Stimulated activated CD4-positive, alpha-beta T cell treated with anti-CD3 and anti-CD28 coated beads, Interleukin-4, amount 100 ng/mL, for 1 hour (primary cell): ENCODE measurements at places on chromosomes 1 and 21.
A peak's percentile ranks its signal among the peaks of the same experiment; 100 is the strongest.

- no peak for DNase-seq
Measured at GRCh38 chr21:43778469-43779335, 2.6 kb upstream of the CSTB start.

DNA sequence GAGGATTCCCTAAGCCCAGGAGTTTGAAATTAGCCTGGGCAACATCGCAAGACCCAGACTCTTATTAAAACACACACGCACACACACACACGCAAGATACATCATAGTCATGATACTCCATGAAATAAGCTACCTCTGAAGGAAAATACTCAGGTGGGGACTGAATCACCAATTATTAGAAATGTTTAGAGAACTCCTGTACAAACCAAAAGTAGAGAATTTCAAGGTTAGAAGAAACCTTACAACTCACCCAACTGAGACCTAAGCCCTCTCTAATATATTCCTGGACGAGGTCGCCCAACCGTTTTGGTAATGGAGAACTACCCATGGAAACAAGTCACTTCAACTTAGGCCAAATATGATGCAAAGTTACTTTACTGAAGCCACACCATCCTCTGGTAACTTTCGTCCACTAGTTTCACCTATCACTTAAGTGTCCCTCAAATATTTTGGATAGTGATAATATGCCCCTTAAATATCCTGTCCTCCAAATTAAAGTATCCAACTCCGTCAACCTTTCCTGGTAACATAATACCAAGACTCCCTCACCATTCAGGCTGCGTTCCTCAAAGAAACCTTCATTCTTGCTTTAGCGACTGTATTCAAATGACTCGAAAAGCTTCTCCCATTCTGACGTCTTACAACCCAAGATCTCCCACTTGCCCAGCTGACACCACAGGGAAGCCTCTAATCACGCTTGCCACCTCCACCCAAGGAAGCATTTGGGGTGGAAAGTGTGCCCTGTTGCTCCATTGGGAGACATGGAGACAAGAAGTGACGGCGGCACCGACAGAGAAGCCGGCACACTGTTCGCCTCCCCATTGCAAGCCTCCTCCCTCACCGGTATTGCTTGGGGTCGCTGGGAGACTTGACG, 856 bp downstream of the NRDC start:
- no peak for DNase-seq

DNA sequence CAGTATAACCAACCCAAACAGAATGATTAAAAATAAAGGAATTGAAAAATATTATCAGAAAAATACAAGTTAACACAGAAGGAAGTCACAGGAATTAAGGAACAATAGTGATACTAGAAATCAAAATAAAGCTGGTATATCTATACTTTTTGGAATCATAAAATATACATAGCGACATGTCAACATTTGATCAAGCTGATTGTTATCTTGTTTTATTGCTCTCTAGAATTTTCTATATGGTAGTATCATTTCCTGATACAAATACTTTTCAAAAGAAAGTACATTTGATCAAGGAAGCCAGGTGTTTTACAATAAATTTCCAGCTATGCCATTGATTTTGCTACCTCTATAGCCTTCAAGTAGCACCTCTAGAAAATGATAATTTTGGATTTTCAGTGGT, 489.5 kb upstream of the PKN2 start:
- no peak for DNase-seq

DNA sequence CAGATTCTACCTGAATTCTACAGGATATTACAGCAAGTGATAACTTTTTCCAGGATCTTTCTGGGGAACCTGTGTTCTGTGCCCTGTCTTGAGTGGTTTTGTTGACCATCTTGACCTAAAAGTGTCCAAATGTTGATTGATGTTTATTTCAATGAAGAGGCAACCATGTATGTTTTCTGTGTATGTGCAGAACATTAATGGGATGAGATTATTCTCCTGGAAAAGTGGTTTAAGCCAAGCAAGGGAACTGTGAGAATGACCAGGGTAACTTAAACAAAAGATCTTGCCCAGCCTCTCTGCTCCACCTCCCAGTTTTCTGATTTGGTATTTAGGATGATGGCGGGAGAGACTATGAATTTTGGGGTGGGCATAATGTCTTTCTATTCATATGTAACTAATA, 1.0 kb upstream of the SAMD13 start:
- DNase-seq, result no peak

GRCh38 chr1:111436726-111437125, 9.2 kb upstream of the OVGP1 start:
- no peak for DNase-seq

GRCh38 chr1:204962742-204963632, 80.0 kb upstream of the CNTN2 start:
- no peak for DNase-seq

DNA sequence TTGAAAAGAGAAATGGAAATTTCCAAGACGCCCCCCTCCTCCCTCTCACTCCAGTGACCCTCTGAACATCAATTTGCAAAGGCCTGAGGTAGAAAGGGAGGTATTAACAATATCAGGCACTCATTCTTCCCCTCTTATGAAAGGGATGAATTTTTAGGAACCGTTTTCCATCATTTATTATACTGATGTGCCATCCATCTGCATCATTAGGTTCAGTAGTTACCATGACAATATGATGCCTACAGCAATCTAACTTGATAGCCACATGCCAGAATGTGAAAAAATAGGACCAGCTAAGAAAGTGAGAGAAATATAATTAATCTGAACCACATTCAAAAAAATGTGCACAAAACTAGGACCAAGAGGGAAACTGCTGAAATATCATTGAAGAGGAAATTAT, 40.9 kb downstream of the SEC16B start:
- DNase-seq, result no peak

DNA sequence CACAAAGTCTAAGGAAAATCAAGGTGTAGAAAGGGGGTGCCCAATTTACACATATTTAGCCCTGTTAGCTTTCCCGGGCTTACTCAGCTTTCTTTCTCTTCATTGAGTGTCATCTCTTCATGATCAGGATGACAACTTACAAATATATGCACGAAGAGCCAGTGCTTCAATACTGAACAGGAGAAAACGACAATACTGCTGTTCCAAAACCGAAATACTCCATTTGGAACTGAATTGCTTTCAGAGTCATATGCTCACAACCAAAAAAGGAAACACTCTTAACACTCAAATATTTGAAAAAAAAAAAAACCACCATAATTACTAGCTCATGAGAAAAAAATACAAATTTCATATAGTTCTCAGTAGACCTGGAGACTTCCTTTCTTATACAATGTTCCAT, 272.1 kb upstream of the DUSP10 start:
- DNase-seq, result no peak

GRCh38 chr21:31629972-31630711, 29.4 kb upstream of the SOD1 start:
- no peak for DNase-seq

DNA sequence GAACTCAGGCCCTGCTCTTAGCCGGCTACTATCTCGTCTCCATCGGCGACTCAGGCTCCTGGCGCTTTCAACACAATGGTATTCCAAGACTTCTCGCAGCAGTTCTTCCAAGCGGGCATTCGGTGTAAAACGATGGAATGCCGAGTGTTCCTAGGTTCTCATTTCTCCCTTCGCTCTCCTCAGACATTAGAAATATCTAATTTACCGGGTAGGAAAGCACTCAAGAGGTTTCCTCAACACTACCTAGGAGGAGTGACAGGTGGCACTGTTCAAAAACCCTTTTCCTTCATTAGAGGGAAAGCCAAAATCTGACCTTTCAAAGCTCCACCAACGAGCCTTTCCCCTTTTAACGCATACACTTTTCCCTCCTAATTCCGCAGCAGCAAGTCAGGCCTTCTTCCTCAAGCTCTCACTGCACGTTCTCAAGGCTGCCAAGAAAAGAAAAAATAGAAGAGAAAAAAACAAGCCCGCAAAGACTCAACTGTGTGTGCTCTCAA, 601 bp downstream of the UBE2G2 start:
- DNase-seq, result no peak

DNA sequence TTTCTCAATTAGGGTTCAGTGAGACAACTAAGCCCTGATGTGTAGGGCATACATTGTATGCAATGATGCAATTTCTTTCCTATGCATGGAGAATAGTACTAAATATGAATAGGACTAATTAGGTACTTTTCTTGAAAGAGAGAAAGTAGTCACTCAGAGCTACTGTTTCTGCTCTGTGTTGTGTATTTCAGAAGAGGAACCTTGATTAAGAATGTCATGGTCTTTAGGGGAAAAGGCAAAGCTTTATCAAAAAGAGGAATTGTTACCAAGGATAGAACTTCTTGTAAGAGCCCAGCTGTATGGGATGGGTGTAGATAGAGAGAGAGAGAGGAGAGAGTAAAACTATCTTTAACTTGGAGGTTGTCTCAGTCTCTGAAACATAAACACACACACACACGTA, 49.1 kb downstream of the HLX start:
- DNase-seq, result no peak

- DNase-seq, result no peak
Measured at GRCh38 chr1:223219318-223219635, 76.2 kb upstream of the TLR5 start.

DNA sequence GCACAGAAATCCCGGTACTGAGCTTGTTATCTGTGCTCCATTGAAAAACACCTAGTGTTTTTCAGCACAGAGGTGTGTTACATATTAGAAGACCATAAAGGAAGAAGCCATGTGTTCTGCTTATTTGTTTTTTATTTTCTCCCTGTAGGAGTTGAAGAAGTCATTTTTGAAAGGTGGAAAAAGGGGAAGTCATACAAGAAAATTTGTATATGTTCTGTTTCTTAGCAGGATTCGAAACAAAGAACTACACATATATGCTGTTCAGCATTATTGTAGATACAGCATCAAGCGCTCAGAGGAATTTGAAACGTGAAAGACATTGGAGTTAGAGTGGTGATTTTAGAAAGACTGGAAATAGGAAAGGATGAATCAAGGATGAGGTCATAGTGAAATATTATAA, 345.3 kb upstream of the ADGRL2 start:
- no peak for DNase-seq

DNA sequence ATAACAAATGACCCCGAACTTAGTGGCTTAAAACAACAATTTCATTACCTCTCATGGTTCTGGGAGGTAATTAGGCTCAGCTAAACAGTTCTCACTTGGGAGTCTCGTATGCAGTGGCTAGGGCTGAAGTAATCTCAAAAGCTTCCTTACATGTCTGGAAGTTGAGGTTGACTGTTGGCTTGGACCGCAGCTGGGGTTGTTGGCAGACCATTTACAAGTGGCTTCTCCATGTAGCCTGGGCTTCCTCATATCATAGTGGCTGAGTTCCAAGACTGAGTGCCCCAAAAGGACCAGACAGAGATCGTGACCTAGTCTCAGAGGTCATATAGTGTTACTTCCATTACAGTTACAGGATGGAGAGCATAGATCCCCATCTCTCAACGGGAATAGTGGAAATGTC, 2.4 kb upstream of the POGZ start:
- no peak for DNase-seq

GRCh38 chr1:208174731-208175507, 69.3 kb downstream of the PLXNA2 start:
- no peak for DNase-seq

DNA sequence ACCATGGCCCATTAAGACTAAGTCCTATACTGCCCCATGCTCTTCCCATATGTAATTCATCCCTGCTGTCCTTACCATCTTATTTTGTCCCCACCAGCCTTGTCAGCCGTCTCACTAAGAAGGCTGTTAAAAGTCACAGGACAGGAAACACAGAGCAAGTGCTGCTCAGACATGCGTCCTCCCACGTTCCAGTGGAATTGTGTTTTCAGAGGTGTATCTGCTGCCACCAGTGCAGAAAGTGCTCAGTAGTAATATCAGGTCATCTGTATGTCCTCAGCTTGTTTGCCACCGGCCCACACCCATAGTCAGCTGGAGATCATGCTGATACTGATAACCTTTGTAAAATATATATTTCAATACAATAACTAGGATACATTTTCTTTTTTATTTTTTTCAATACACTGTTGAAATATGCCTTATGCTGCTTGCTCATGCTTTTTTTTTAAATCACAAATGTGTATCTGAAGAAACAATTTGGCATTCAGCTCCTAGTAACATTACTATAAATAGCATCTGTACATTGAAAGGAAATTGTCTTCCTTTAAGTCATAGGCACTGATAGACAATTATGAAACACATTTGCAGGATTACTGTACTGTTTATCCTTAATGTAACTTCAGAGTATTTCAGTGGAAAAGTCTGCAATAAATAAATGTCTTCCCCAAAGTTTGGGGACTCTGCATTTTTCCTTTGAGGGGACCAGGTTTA, 156.9 kb downstream of the EDEM3 start:
- DNase-seq, result no peak

DNA sequence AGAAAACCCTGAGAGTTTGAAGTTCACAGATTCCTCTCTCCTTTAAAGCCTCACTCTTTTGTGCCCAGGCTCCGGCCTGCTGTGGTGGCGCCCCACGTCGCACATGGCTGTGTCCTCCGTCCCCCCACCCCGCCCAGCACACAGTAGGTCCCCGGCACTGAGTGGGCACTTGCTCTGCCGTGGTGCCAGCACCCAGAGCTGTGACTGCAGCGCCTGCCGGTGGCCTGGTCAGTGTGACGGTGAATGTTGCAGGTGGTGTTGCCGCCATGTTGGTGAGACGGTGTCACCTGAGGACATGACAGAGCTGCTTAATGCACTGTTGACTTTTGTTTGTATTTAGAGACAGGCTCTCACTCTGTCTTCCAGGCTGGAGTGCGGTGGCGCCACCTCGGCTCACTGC, 3.4 kb downstream of the ATAD3C start:
- no peak for DNase-seq

- DNase-seq, result no peak
Measured at GRCh38 chr1:50704126-50704525, 255.9 kb downstream of the FAF1 start.

DNA sequence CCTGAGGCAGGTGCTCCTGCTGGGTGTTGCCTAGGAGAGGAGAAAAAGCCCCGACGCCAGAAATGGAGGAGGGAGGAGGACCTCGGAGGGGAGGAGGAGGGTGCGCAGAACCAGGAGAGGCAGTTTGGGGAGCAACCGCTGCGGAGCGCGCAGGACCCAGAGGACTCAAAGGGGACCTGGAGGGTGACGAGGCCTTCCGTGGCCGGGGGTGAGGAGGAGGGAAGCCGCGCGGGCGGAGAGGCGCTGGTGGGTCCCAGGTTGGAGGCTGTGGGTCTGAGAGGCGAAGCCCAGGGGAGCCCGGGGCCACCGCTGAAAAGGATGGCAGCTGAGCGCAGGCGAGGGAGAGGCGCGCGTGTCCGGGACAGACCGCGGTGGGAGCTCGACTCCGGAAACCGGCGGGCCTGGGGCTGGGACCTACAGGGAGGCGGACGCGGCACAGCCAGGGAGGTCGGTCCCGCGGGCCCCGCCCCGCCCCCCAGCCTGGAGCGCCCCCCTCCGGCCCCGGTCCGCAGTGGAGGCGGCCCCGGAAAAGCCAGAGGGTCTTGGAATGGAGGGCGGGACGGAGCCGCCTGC, 15.1 kb downstream of the RNF223 start:
- peak; percentile 38 for DNase-seq

- no peak for DNase-seq
Measured at GRCh38 chr1:184289825-184290550, 96.8 kb upstream of the C1orf21 start.

DNA sequence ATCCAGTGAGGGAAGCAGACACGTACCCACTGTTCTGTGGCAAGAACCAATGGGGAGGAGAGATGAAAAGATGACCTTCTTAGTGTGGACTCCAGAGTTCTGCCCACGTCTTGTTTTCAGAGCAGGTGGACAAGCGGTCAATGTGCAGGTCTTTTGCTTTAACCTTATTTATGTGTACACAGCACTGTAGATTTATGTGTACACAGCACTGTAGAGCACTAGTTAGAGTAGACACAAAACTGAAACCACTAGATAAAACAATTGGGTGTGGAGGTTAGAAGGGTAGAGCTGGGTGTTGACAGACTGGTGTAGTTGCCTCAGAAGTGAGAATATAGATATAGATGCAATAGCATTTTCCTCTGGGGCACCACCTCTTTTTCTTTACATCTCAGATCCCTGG, 150.0 kb downstream of the MAGI3 start:
- no peak for DNase-seq
